ENCODE measurements at places on chromosomes 5 and 9. TPM values are rescaled to one million over a fixed set of nuclear protein-coding genes. Genes with fewer than 3 reads are reported as not detected.

SPINK1 gene
- not detected for polyA plus RNA-seq

EDIL3 gene
- polyA plus RNA-seq = not detected

CMYA5 gene
- polyA plus RNA-seq = not detected

PCDH1 gene
- polyA plus RNA-seq = 0.10 TPM

CACFD1 gene
- polyA plus RNA-seq = 15.9 TPM

ATG12 gene
- 112 TPM for polyA plus RNA-seq

ANKRD31 gene
- 0.10 TPM for polyA plus RNA-seq

FRRS1L gene
- polyA plus RNA-seq = not detected

PDZD2 gene
- 0.16 TPM for polyA plus RNA-seq

PTPN3 gene
- polyA plus RNA-seq = not detected

FASTKD3 gene
- 11.2 TPM for polyA plus RNA-seq

NIPAL4 gene
- 2.2 TPM for polyA plus RNA-seq

HTR4 gene
- not detected for polyA plus RNA-seq

COL15A1 gene
- 0.08 TPM for polyA plus RNA-seq

RASEF gene
- polyA plus RNA-seq = not detected

TSSK1B gene
- not detected for polyA plus RNA-seq

EQTN gene
- polyA plus RNA-seq = 0.35 TPM

RNF183 gene
- not detected for polyA plus RNA-seq

CYLC2 gene
- polyA plus RNA-seq = not detected

CNTNAP3 gene
- not detected for polyA plus RNA-seq

CDX1 gene
- polyA plus RNA-seq = not detected

F12 gene
- 0.78 TPM for polyA plus RNA-seq

KIF20A gene
- polyA plus RNA-seq = not detected

KCNV2 gene
- not detected for polyA plus RNA-seq

CD72 gene
- polyA plus RNA-seq = 51.9 TPM

LCN15 gene
- not detected for polyA plus RNA-seq

LPAR1 gene
- polyA plus RNA-seq = not detected

NEUROG1 gene
- polyA plus RNA-seq = not detected

C9orf153 gene
- polyA plus RNA-seq = 0.14 TPM

RNF208 gene
- polyA plus RNA-seq = not detected

SLIT3 gene
- not detected for polyA plus RNA-seq

CDH12 gene
- not detected for polyA plus RNA-seq

MYOZ3 gene
- polyA plus RNA-seq = not detected

TMEM215 gene
- not detected for polyA plus RNA-seq

WNK2 gene
- 0.18 TPM for polyA plus RNA-seq

ANKRD33B gene
- polyA plus RNA-seq = 1.5 TPM

TEX48 gene
- polyA plus RNA-seq = not detected

DCANP1 gene
- polyA plus RNA-seq = not detected

HINT2 gene
- 89.2 TPM for polyA plus RNA-seq

WDR38 gene
- polyA plus RNA-seq = not detected

SCGB3A1 gene
- not detected for polyA plus RNA-seq

MORN5 gene
- polyA plus RNA-seq = not detected

GABRA6 gene
- polyA plus RNA-seq = not detected

PCDHA12 gene
- not detected for polyA plus RNA-seq
